ENCODE measurements at places on chromosomes 4 and X.

DNA sequence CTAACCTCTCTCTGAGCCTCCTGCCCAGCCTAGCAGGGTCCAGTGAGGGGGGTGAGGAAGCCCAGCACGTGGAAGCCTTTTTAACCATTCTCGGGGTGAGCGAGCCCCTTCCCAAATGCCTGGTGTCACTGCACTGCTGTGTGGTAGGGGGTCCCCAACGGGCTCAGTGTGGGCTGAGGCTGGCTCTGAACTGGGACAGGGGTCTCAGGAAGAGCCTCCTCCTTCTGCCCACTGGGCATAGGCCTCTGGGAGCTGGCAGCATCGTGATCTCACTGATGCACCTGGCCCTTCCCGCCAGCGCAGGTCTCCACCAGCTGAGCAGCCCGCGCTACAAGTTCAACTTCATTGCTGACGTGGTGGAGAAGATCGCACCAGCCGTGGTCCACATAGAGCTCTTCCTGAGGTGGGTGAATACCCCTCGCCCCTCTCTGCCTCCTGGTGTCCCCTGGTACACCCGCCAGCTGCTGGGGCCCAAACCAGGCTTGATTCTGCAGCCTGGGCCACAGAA, 12.6 kb downstream of the HTRA3 start:
- DNase-seq = no peak

GRCh38 chrX:39725114-39725513, 372.6 kb downstream of the BCOR start:
- DNase-seq = no peak

- no peak for DNase-seq
Measured at GRCh38 chrX:68186552-68187262, 246.6 kb downstream of the OPHN1 start.

DNA sequence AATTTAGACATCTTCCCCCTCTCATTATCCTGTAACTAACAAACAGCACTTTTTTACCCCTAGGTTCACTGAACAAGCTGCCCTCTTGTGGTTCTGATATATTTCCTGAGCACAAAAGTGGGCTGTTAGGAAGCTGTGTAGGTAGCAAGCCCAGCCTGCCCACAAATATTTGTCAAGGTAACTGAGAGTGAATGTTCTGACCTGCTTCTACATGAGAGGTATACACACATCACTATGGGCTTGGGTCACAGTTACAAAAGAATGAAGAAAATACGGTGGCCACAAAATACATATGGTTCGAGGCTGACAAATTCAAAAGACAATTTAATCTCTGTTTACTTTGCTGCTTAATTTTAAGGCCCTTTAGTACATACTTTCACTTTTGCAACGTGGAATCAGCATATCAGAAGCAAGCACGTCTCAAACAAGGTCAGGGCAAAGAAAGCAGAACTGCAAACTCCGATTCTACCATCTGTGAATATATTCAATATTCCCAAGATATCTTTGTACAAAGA, 78.7 kb downstream of the RBM47 start:
- DNase-seq = no peak

DNA sequence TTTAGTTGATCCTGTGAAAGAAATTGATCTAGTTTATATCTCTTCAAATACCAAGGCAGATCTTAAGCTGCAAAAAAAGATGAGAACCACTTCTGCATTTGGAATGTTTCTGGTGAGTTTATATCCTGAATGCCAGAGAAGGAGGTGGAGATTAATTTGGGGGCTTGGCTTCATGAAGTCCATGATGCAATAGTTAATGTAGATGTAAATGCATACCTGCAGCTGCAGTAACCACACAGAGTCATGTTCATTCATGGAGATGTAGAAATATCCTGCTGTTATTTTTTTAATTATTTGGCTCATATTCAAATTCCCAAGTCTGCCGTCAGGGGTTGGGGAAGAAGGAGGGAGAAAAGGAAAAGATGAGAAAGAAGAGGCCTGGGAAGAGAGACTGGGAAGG, at the start of gene SULT1E1:
Gene SULT1E1, minus strand, starts transcription at position 94 of the 400 bp plus-strand sequence. CDS start 2,501 bp downstream, outside the sequence.
- DNase-seq = no peak

DNA sequence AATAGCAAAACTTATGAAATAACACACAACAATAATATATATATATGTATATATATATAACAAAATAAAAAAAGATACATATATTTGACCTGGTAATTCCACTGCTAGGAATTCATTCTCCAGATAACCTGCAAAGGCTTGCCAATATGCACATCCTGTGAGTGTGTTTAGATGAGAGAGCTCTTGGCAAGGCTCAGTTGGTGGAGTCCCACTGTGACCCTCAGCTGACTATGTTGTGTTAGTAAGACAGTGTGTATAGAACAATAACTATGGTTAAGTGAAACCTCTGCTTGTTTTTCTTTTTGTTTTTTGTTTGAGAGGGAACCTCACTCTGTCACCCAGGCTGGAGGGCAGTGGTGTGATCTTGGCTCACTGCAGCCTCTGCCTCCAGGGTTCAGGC, 39.5 kb upstream of the RBMX start:
- DNase-seq = no peak

DNA sequence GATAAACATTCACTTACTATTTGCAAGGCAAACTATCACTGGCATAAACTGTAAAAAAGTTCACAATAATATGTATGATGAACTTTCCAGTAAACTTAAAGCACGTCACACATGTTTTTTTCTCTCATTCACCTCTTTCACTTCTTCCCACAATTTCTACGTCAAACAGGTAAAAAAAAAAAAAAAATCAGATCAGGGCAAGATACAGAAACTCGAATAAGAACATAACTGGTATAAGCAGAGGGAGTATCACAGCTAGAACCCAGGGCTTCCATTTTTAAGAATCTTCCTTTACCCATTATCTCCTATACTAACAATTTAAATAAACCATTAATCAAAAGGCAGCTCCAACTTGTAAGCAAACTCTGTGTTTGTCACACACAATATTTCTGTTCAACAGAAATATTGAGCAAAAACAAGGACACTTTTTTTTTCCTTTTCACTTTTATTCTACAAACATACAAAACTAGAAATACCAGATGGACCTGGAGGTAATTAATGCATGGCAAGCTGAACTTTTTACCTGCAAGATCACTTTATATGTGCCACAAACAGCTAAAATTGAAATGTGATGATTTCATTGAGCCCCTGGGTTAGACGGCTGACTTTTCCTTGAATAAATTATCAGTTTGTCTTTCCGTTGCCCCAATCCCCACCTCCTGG, 47.5 kb upstream of the NSUN7 start:
- DNase-seq = no peak

- no peak for DNase-seq
Measured at GRCh38 chrX:142923201-142923600, 102.5 kb upstream of the SPANXN4 start.

DNA sequence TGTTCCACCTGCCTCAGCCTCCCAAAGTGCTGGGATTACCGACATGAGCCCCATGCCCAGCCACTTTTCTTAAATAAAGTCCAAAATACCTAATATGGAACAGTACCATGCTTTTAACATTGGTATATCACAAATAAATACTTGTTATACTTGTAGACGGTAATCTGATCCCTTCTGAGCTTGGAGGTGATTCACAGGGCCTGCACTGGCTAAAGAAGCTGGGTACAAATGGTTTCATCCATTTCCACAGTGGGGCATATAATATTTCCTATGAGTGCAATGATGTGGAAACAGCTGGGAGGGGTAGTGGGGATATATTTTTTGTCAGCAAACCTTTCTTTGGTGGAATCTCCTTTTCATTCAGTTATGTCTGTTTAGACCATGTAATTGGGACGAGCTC, 35.8 kb downstream of the PLK4 start:
- DNase-seq = no peak

- peak; percentile 25 for DNase-seq
Measured at GRCh38 chr4:112321776-112322684, 24.9 kb downstream of the ALPK1 start.

GRCh38 chrX:123173833-123174232, 10.2 kb upstream of the GRIA3 start:
- no peak for DNase-seq

GRCh38 chrX:9710332-9710731, 55.3 kb downstream of the GPR143 start:
- DNase-seq = no peak

DNA sequence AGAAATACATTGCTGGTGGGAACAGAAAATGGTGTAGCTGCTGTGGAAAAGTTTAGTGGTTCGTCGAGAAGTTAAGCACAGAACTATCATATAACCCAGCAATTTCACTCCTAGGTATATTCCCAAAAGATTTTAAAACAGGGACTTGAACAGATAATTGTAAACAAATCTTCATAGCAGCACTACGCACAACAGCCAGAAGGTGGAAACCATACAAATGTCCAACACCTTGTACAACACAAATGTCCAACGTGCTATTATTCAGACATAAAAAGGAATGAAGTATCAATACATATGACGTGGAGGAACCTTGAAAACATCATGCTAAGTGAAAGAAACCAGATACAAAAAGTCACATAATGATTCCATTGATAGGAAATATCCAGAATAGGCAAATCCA, 37.9 kb downstream of the CUL4B start:
- no peak for DNase-seq

- no peak for DNase-seq
Measured at GRCh38 chr4:113646442-113646822, 115.1 kb downstream of the CAMK2D start.

GRCh38 chrX:110412971-110413726, 54.5 kb downstream of the RTL9 start:
- DNase-seq = peak; percentile 31

GRCh38 chrX:38726612-38727011, 74.6 kb upstream of the MID1IP1 start:
- no peak for DNase-seq

DNA sequence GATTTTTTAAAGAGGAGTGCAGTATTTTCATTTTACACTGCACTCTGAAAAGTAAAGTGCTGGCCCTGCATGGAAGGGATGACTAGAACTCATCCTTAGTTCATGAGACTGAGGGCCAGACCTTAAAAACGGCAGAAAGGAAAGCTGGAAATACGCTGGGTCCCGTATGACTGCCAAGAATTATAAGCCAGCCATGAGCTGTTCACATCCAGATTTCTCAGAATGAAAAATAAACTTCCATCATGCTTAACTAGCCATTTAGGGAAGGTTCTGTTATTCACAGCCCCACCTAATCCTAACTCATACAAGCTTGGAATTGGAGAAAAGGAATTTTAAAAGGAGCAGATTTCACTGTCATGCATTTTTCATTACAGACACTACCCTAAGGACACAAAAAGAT, 894.4 kb downstream of the FAT4 start:
- DNase-seq = no peak

GRCh38 chr4:88975958-88976774, 80.8 kb downstream of the FAM13A start:
- DNase-seq = peak; percentile 15

DNA sequence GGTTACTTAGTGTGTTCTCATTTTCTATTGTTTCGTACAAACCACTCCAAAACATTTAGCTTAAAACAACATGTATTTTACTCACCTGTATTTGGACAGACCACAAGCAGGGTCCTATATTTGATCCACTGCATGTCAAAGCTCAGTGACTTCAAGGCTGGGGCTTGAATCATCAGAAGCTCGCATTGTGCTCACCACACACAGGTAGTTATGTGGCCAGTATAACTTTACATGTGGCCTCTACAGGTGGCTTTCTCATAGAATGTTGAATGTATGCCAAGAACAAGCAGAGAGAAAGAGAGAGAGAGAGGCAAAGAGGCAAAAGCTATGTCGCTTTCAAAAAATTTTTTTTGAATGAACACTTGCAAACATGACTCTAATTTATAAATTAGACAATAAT, 107.6 kb downstream of the QRFPR start:
- DNase-seq = no peak

DNA sequence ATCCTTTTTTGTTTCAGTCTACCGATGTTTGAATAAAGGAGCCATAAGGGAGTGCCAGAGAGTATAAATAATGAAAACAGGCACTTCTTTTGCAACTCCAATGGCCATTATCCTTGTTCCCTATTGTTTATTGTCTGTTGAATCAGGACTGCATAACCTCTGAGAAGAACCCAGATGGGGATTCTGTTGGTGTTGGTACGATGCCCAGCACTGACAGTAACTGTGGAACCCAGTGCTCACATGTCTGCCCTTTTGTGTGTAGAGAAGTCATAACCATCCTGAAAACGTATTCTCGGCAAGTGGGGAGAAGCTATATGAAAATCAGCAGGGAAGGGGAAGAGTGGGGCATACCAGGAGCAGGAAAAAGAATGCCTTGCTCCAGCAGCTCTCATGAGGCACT, 195.1 kb upstream of the EDNRA start:
- no peak for DNase-seq

GRCh38 chr4:21948347-21949072, at the start of gene KCNIP4:
Gene KCNIP4 (minus strand): TSS chr4:21948772.
- peak; percentile 8 for DNase-seq

DNA sequence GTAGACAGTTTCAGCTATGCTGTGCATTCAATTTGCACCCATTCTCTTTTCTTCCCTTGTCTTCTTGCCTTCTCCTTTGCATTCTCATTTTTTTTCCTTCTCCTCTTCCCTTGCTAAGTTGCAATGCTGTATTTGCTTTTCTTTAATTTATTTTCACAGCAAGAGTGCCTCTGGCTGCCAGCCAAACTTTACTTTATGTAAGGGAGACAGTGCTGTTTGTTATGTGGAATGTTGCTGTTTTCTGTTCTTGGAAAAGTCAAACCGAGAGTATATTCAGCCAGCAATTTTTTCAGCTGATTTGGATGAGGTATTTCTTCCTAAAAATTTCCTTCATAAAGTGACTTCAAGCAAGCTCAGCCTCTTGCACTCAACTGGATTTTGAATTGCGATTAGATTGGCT, 1293.4 kb downstream of the ARAP2 start:
- no peak for DNase-seq

DNA sequence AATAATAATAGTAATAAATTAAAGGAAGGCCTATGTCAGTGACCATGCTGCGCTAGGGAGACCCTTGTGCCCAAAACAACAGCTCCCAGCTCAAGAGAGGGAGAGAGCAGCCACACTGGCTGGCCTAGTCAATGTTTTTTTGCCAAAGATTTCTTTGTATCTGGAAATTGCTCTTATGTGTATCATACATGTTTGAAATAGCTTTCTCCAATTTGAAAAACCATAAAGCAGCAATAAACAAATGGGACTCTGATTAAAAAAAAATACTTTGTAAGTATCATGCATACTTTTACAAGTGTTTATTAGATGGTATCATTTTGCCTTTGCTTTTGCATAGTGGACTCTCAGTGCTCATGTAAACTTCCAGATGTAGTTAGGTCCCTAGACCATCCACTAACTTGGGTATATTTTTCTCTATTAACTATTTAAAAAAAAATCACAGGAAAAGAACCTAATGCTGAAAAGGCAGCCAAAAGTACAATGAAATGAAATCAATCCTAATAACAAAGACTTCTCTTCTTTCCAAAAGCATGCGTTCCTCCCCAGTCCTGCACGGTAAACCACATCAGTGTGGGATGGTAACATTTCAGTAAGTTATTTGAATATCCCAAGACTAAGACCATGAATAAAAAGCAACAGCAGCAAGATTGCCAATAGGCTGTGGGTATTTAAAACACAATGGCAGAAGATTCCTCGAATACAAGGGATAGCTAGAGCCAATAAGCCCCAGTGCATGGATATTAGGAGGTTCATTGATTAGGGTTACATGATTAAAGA, 117.6 kb downstream of the PALLD start:
- DNase-seq = no peak
